ENCODE measurements at places on chromosomes 3 and 15.

DNA sequence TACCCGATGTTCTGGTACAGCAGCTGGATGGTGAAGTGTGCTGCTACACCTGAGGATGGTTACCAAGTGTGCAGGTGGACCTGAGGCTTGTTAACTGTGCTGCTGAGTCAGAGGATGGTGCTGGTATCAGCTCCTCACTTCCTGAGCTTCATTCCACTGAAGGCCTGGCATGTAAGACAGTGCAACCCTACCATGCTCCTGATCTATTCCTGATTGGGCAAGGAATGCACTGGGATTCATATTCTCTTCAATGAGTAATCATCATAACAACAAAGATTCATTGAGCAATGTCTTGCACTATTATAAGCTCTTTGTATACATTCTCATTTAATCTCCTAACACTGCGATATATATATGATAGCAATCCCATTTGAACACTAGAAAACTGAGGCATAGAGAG, 62.9 kb upstream of the THSD4 start:
- peak; percentile 88 for DNase-seq

DNA sequence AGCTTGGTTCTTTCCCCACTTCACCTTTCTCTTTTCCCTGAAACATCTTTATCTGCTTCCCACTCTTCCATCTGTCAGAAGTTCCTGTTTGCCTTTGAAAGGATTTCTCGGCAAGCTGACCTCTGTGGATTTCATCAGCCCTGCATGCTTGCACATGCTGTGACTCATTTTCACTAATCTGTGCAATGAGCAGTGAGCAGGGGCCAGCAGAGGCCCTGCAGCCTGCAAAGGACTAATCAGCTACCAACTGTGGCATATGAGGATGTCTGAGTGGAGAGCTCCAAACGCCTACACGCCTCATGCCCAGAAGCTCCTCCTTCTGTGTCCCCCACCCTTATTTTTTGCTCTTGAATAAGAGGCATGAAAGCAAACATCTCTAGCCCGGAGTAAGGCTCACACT, 333.0 kb upstream of the SEMA6D start:
- DNase-seq: peak; percentile 96

DNA sequence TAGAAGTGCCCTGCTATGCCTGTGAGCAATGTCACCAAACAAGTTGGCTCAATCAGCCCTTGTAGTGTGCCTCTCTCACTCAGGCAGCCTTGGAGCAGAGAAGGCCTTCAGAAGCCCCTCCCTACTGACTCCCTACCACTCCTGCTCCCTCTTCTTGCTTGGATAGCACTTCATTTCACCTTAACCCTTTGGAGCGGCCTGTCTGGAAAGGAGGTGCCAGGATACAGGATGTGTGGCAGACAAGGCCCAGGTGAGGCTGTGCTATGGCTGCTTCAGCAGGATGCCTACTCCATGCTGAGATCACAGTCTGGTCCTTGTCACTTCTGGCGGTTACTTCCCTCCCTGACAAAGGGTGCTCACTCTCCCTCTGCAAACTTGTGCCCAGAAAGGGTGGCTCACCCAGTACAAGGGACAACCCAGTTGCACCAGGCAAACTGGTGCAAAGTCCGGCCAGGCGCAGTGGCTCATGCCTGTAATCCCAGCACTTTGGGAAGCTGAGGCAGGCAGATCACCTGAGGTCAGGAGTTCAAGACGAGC, 1.1 kb downstream of the MON1A start:
- DNase-seq: no peak

DNA sequence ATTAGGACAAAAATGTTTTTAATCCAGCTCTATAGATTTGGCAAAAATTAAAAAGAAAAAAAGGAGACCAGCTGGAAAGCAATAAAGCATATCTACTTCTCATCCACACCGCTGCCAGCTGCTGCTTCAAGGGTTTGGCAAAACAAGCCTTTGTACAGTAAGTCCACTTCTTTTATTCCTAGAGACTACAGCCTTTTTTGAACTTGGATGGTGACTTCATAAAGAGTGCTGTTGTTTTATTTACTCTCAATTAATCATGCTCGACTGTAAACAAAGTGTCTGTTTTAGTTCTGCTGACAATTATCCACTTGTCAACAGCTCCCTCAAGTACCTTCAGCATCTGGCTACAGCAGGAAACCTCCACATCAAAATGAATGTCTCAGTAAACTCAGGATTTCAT, 12.3 kb upstream of the FOXB1 start:
- DNase-seq: no peak

- no peak for DNase-seq
Observed at GRCh38 chr15:97815835-97816234, 144.7 kb upstream of the ARRDC4 start.

GRCh38 chr15:55637086-55637485, 48.9 kb upstream of the PYGO1 start:
- DNase-seq: no peak

GRCh38 chr3:122515020-122515468, 305 bp upstream of the KPNA1 start:
- no peak for DNase-seq

DNA sequence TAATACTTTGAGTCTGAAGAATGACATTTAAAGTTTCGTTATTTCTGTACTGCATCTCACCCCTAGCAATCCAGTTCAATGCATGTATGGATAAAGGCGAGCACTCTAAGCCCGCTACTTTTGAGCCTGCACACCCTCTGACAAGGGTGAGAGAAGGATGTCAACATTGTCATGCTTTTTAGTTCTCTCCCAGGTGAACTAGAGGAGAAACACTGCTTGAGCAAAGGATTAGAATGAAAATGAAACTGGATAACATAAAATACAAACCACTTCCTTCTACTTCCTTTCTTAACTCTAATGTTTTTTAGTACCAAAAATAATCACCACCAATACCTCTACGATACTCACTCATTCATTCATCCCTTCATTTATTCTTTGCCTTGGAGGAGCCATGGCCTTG, 588.7 kb upstream of the NR2F2 start:
- no peak for DNase-seq

DNA sequence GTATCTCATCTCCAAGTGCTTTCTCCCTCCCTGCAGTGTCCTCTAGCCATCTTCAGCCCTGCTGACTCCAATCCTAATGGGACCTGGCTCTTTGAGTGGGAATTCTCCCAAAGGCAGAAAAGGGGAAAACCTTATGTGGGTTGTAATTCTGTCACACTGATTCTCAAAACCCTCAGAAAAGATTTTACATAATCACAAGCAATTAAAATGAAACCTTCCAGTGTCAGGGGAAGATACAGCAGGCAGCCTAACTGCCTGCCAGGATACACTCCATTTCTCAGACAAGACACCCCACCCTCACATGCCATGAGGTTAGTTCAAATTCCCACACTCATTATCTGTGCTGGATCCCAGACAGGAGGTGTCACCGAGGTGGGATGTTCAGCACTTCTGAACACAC, 121.4 kb downstream of the RFTN1 start:
- no peak for DNase-seq

DNA sequence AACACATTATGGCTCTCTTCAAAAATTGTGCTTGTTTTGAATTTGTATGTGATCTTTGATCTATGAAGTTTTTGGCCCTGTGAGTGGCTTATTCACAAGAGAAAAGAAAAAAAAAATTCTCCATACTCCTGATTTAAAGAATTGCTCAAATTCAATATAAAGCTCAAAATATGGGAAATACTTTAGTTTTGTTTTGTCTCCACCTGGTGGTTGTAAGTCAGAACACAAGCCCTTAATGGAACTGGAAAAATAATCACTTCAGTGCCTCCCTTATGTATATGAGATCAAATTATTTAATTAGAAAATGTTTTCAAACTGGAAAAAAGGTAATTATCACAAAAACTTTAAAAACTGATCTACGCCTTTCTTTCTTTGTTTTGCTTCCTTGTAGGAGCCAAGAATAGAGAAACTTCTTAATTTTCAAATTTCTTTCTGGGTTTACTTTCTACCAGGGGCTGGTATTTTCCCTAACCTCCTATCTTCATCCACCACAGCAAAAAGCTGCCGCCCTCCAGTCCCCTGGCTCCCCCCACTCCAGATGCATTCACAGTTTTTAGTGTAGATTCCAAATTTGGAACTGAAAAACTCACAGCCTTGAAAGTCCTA, 50.6 kb downstream of the SERP1 start:
- peak; percentile 48 for DNase-seq

DNA sequence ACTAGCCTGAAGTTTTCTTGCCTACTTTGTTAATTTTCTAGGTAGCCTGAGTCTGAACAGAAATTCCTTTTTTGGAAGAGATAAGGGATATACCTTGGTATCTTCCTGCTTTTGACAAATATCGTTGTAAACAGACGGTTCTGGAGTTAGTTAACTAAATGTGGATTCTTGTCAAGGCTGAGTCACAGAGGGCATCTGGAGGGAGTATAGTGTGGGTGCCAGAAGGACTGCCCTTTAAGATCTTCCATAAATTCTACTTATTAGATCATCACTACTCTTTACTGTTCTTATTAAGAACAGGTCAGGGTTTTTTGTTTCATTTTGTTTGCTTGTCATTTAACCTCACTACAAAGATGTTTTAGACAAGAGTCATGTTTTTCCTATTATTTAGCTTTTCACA, 125.3 kb upstream of the SKOR1 start:
- no peak for DNase-seq

- DNase-seq: no peak
Observed at GRCh38 chr15:77695961-77696582, 63.4 kb upstream of the LINGO1 start.

DNA sequence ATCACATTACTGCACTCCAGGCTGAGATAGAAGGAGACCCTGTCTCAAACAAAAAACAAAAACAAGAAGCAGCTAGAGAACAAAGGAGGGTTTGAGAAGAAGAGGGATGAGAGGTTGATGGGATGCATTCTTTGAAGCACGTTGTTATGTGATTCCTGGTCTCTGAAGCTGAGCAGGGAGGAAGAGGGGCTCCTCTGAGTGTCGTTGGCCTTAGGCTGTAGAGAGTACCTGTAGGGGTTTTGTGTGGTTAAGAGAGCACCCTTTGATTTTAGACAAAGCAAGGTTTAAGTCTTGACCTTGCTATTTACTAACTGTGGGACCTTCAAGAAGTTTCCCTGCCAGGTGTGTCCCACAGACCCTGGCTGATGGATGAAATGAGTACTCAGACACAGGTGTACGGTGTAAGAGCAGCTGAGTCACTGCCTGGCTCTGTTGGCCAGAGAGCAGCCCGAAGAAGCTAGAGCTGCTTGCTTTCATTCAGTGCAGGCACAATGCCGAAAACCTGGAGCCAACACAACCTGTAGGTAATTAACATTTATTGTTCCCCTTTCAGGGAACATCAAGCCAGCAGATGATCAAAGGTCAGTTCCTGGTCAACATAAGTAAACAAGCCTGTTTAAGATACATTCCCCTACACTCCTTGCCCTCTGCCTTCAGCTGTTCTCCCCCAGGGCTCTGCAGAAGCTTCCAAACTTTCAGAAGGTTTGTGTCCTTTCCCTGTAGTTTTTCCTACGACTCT, 67.2 kb downstream of the LRRK1 start:
- no peak for DNase-seq

- DNase-seq: no peak
Observed at GRCh38 chr3:154022606-154023005, 98.6 kb upstream of the ARHGEF26 start.

- no peak for DNase-seq
Observed at GRCh38 chr3:100975714-100976113, 17.5 kb downstream of the ABI3BP start.

DNA sequence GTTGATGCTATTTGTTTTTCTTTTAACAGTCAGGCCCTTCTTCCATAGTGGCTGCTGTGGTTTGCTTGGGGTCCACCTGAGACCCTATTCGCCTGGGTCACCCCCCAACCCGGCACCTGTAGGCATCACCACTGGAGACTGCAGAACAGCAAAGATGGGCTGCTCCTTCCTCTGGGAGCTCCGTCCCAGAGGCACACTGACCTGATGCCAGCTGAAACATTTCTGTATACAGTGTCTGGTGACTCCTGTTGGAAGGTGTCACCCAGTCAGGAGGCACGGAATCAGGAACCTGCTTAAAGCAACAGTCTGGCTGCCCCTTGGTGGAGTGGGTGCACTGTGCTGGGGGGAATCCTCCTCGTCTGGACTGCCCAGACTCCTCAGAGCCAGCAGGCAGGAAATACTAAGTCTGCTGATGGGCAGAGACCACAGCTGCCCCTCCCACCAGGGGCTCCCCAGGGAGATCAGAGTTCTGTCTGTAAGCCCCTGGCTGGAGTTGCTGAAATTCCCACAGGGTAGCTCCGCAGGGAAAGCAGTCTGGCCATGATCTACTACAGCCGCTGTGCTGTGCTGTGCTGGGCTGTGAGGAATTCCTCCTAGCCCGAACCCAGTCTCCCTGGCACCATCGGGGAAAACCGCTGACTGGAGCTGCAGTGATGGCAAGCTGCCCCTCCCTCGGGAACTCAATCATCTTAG, 248.2 kb downstream of the TBC1D5 start:
- no peak for DNase-seq

GRCh38 chr3:8868996-8869395, 94.3 kb downstream of the RAD18 start:
- no peak for DNase-seq

- no peak for DNase-seq
Observed at GRCh38 chr3:43054754-43055153, 51.1 kb downstream of the POMGNT2 start.

DNA sequence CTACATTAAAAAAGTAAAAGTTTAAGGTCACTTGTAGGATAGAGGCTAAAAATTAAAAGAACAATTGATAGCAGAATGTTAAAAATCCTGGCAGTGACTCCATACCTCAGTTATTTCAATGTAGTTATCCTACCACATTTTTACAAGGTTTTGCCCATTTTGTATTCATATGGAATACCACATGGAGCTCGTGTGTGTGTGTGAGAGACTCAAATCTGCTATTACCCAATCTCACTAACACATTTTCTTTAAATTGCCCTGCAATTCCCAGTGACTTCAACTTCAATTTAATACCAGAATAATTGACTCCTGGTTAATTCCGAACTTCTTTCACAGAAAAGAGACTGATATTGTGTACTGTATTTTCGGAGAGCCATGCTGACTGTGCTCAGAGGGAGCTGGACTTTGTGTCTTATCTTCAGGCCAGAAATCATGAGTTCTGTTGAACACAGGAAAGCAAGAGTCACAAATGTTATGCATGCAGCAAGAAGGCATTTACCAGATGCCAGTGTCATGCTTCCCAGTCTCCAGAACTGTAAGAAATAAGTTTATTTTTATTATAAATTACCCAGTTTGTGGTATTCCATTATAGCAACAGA, 529.0 kb upstream of the NECTIN3 start:
- DNase-seq: no peak

DNA sequence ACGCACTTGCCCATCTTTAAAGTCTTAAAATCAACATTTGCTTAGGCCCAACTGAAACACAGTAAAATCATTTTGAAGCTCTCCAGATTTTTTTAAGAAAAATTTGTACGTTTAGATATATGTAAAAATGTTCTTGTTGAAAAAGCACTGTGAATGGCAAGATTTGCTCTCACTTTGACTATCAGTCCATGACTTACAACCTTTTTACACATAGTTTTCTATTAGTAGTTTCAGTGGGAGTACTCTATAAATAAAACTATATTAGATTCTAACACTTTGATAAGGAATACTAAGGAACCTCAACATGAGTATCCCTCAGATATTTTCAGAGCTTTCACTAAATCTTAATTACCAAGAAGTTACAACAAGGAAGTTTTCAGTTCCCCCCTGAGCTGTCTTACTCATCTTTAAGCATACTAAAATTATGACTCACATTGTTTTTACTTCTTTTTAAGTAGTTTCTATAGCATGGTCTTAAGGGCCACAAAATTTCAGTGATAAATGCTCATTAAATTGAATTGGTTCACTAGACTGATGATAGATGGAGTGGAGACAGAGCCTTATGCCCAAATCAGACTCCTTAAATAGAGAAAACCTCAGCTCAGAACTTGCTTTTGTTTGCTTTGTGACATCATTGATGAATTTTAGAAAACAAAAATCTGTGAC, 31.6 kb upstream of the RAP2B start:
- peak; percentile 84 for DNase-seq

- peak; percentile 9 for DNase-seq
Observed at GRCh38 chr3:111047812-111048435, 23.7 kb upstream of the NECTIN3 start.
